ENCODE measurements at places on chromosomes 2 and 18.

DNA sequence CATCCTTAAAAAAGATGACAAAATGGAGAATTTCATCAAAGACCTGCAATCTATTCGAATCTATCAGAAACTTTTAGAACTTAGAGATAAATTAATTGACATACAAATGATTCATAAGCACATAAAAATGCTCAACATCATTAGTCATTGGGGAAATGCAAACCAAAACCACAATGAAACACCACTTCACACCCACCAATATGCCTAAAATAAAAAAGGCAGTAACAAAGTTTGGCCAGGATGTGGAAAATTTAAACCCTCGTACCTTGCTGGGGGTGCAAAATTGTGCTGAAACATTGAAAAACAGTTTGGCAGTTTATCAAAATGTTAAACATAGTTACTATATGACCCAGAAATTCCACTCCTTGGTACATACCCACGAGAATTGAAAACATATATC lies 11.5 kb upstream of the EIF2AK3 start:
- no peaks in the 10 kb centered on the region for H3K4me1 ChIP-seq
- H3K27me3 ChIP-seq: peaks cover 5% of the 10 kb centered on the region
- no peaks in the 10 kb centered on the region for H3K36me3 ChIP-seq
- no peak overlapping the region for H3K4me3 ChIP-seq

DNA sequence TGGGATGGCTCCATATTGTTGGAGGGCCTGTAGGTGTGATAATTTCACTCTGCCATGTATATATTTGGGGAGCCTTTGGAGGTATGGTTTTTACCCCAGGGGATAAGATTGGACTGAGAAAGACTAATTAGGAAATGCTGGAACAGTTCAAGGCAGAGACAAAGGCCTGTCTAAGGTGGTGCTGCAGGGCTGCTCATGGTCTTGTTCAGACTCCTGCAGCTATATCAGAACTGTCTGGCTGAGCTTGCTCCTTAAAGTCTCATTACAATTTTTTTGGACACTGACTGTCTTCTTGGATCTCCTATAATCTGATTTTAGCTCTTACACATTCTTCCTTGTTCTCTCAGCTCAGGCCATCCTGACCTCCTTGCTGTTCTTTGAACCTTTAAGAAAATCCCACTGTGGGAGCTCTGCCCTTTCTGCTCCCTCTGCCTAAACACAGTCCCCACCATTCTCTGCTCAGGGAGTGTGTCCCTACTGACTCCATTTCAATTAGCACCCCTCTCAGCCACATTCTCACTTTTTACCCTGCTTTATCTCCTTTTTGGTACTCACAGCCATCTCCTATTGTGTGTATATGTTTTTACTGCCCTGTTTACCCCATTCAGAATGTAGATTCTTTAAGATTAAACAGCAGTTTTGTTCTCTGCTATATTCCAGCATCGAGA lies 468.7 kb upstream of the FANCL start:
- H3K4me1 ChIP-seq: no peaks in the 10 kb centered on the region
- H3K27ac ChIP-seq: no peak overlapping the region
- no peaks in the 10 kb centered on the region for H3K27me3 ChIP-seq
- H3K36me3 ChIP-seq: no peaks in the 10 kb centered on the region
- no peak for DNase-seq
- no peak overlapping the region for H3K4me3 ChIP-seq

GRCh38 chr2:127226520-127227263 lies 6.6 kb upstream of the CYP27C1 start:
- no peak overlapping the region for H3K27ac ChIP-seq
- no peaks in the 10 kb centered on the region for H3K36me3 ChIP-seq
- no peak for DNase-seq

- DNase-seq: peak; percentile 39
- H3K27ac ChIP-seq: peak overlapping the region; percentile 14
- H3K4me1 ChIP-seq: peaks cover 15% of the 10 kb centered on the region
- H3K27me3 ChIP-seq: no peaks in the 10 kb centered on the region
- H3K4me3 ChIP-seq: peak overlapping the region; percentile 80
Observed at GRCh38 chr2:26786207-26787028, 562 bp downstream of the CENPA start.

- H3K36me3 ChIP-seq: peaks cover 28% of the 10 kb centered on the region
- peaks cover 5% of the 10 kb centered on the region for H3K4me1 ChIP-seq
- H3K4me3 ChIP-seq: no peak overlapping the region
- DNase-seq: no peak
Observed at GRCh38 chr2:53778536-53779162, 8.1 kb downstream of the ASB3 start.

GRCh38 chr2:130828461-130828860 lies 8.3 kb upstream of the ARHGEF4 start:
- no peaks in the 10 kb centered on the region for H3K36me3 ChIP-seq
- no peaks in the 10 kb centered on the region for H3K27me3 ChIP-seq
- no peak for DNase-seq
- no peak overlapping the region for H3K4me3 ChIP-seq

GRCh38 chr2:177797808-177798207 lies 274.8 kb downstream of the PDE11A start:
- H3K27ac ChIP-seq: no peak overlapping the region
- H3K4me3 ChIP-seq: no peak overlapping the region
- no peak for DNase-seq
- peaks cover 6% of the 10 kb centered on the region for H3K27me3 ChIP-seq

DNA sequence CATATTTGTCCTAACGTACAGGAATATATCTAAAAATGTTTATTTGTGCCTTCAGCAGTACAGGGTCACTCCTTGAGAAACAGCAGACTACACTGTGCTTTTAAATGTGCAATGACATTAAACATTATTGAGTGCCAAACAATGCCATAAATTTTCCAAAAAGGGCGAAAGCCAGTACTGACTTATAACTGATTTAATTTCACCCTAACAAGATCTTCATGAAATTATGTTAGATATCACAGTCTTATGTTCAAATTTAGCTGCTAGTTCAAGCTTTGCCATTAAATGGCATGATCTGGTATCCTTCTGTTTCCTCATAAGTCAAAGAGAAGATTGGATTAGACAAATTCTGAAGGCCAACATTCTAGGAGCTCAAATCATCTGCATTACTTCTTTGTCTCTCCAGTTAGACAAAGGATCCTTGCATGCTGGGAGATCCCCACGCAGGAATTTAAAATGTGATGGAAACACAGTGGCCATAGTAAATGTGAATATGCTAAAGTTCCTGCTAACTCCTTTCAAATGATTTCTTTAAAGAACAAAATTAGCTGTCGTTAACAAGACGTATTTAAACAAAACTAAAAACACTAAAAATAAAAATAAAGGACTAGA lies 129.3 kb upstream of the STON1 start:
- H3K27ac ChIP-seq: no peak overlapping the region
- H3K4me3 ChIP-seq: no peak overlapping the region
- no peak for DNase-seq
- peaks cover 5% of the 10 kb centered on the region for H3K27me3 ChIP-seq
- H3K36me3 ChIP-seq: no peaks in the 10 kb centered on the region
- peaks cover 8% of the 10 kb centered on the region for H3K4me1 ChIP-seq

DNA sequence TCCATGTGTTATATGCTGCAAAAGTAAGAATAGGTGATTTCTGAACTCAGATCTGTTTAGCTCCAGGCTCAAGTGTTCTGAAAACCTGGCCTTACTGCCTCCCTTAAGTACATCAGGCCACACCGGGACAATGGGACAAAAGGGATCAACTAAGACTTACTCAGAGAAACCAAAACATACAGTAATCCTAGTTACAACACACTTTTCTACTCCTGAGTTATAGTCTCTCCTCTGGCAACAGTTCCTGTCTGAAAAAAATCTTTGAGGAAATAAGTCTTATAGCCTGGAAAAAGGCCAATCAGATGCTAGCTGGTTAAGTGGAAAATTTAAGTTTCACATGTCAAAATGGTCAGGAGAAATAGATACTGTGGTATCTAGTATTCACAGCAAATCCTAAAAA lies 5.6 kb downstream of the METTL5 start:
- H3K27me3 ChIP-seq: no peaks in the 10 kb centered on the region
- peaks cover 26% of the 10 kb centered on the region for H3K36me3 ChIP-seq
- no peak overlapping the region for H3K27ac ChIP-seq
- peaks cover 25% of the 10 kb centered on the region for H3K4me1 ChIP-seq

GRCh38 chr2:238525990-238526389 lies 99.3 kb downstream of the ASB1 start:
- H3K27me3 ChIP-seq: no peaks in the 10 kb centered on the region
- no peaks in the 10 kb centered on the region for H3K4me1 ChIP-seq
- no peak overlapping the region for H3K27ac ChIP-seq

DNA sequence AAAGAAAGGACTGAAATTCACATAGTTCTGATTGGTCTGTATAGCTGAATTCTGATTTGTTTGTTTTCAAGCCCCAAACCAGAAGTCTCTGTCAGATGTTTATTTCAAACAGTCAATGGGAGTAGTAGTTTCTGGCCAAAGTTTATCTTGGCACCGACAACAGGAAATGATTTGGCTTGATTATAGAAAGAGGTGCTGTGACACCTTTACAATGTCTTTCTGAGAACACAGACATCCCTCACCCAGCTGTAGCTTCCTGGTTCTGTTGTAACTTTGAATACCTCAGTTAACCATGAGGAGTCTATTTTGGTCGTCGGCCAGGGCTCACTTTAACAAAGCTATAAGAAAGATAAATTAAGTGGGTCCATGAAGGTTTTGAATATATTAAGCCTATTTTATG lies 545.0 kb upstream of the ZNF804A start:
- no peak overlapping the region for H3K4me3 ChIP-seq
- H3K4me1 ChIP-seq: no peaks in the 10 kb centered on the region
- no peaks in the 10 kb centered on the region for H3K36me3 ChIP-seq
- H3K27ac ChIP-seq: no peak overlapping the region
- H3K27me3 ChIP-seq: no peaks in the 10 kb centered on the region

DNA sequence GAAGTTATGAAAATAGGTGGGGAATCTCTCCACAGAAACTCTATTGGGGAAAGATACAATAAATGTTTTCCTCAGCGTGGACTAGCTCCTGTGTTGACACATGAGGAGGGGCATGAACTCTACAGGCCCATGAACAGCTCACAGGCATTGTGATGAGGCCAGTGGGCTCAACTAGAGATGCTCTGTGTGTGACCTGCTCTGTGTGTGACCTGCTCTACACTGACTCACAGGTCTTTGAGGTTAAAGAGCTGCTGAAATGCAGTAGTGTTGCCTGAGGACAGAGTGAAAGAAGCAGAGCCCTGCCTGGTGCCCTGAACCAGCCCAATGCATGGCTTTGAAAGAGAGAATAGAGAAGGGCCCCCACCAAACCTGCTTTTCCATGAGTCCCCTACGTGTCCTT lies 117.6 kb downstream of the MCFD2 start:
- no peaks in the 10 kb centered on the region for H3K4me1 ChIP-seq
- no peak overlapping the region for H3K27ac ChIP-seq
- H3K4me3 ChIP-seq: no peak overlapping the region

GRCh38 chr18:62386601-62387000 lies 61.5 kb downstream of the TNFRSF11A start:
- no peak overlapping the region for H3K4me3 ChIP-seq
- H3K27ac ChIP-seq: no peak overlapping the region
- no peaks in the 10 kb centered on the region for H3K27me3 ChIP-seq
- H3K36me3 ChIP-seq: no peaks in the 10 kb centered on the region

GRCh38 chr2:66432801-66433694 lies 1.9 kb upstream of the MEIS1 start:
- no peak for DNase-seq
- no peaks in the 10 kb centered on the region for H3K36me3 ChIP-seq
- H3K27me3 ChIP-seq: peaks cover 40% of the 10 kb centered on the region
- H3K27ac ChIP-seq: no peak overlapping the region
- no peak overlapping the region for H3K4me3 ChIP-seq
- H3K4me1 ChIP-seq: peaks cover 28% of the 10 kb centered on the region

DNA sequence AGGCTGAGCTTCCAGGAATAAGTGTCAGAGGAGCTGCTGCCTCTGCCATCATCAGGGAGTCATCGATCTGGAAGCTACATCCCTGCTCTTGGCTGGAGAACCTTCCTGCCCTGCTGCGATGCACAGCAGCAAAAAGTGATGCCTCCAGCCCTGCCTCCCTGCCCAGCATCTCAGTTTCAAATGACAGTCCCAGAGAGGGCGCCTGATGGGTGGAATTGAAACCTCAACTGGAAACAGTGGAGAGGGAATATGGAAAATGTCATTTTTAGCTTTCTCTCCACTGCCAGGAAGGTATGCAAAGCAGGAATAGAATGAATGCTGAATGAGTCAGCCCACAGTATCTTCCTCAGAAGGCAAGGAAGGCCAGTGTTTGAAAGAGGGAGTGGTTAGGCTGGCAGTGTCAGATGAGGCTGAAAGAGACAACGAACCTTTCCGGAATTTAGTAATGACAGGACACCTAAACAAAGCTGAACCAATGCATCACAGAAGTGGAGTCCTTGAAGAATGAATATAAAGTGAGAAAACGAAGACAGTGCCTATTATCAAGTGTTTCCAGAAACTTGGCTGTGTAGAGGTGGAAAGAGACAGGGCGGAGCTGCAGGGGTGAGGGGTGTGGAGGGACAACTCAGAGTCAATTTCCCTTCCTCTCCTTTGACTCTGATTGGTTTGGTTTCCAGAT lies 153.9 kb upstream of the NDUFV2 start:
- no peak overlapping the region for H3K4me3 ChIP-seq
- no peak overlapping the region for H3K27ac ChIP-seq
- no peak for DNase-seq
- H3K27me3 ChIP-seq: no peaks in the 10 kb centered on the region

DNA sequence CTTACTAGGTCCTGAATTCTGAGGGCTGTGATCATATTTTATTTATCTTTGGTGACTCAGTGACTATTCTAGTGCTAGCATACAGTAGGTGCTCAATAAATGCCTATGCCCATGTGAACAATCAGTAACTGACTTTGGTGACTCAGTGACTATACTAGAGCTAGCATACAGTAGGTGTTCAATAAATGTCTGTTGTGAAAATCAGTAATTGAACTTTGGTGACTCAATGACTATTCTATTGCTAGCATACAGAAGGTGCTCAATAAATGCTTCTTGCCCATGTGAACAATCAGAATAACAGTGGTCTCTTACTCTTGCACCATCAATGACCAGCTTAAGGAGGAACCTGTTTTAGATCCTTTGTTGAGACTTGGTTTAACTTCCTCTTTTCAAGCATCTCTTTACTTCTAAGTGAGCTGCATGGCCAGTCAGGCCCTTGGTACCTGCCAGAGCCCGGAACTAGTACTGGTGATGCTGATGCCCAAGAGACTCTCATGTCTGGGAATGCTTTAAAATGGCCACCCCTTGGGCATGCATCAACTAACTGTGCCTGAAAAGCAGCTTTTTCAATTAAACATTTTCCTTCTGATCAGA lies 214.9 kb upstream of the SPRED2 start:
- no peaks in the 10 kb centered on the region for H3K36me3 ChIP-seq
- no peaks in the 10 kb centered on the region for H3K27me3 ChIP-seq
- H3K4me3 ChIP-seq: no peak overlapping the region

DNA sequence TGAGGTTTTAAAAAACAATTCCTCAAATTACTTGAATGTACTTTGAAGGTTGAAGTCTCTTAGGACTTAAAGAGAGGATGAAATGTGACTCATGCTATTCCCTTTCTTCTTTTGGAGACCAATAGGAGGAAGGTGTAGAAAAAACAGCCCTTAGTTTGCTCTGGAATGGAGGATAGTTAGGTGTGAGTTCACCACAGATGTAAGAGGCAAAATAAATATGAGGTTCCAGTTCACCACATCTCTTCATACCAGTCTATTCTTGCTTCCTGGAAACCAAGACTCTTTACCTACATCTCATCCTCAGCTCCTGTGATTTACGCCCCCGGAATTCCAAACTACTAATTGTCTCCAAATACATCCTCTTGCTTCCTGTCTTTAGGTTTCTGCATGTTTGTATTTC lies 77.5 kb upstream of the TTC21B start:
- no peaks in the 10 kb centered on the region for H3K36me3 ChIP-seq
- no peaks in the 10 kb centered on the region for H3K27me3 ChIP-seq
- DNase-seq: no peak
- no peak overlapping the region for H3K27ac ChIP-seq

All from CD4-positive, CD25-positive, alpha-beta regulatory T cell (primary cell).